ENCODE measurements at places on chromosomes 5 and 9. TPM values are rescaled to one million over a fixed set of nuclear protein-coding genes. Genes with fewer than 3 reads are reported as not detected.
A peak's percentile ranks its signal among the peaks of the same experiment; 100 is the strongest.

DNA sequence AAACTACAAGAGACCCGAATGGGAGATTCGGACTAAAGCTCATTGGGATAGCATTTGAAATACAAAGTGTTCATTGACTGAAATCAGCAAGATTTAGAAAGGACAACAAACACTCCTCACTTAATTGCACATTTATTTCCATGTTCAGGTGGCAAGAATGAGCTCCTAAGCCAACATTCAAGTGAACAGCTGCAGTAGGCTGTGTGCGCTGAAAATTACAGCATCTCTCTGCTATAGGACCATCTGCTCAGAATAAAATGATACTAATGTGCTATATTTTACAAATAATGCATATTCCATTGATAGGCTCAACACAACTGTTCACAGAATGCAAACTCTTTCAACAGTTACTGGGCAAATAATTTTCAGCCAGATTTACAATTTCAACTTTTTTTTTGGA is 61.8 kb downstream of the ELAVL2 start:
- no peak for DNase-seq

The GHR gene
- 23.1 TPM for total RNA-seq

The NTNG2 gene
- total RNA-seq, result 0.42 TPM

DNA sequence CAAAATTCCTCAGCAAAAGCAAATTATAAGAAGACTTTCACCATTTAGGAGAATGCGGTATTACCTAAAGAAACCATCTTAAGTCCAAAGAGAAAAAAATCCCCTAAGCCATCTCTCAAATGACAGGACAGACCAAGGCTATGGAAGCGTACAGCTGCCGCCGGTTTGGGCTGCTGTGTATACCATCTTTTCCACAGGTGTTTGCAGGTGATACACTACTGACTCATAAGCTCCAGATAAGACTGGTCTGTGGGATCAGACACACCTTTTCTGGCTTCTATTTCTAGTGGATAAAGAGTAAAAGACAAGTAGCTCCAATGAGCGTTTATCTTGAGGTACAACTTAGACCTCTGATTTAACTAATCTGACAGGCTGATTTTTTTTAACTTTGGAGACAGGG is 7.7 kb downstream of the CDKN2AIPNL start:
- no peak for DNase-seq

The NFIB gene
- 145 TPM for total RNA-seq

DNA sequence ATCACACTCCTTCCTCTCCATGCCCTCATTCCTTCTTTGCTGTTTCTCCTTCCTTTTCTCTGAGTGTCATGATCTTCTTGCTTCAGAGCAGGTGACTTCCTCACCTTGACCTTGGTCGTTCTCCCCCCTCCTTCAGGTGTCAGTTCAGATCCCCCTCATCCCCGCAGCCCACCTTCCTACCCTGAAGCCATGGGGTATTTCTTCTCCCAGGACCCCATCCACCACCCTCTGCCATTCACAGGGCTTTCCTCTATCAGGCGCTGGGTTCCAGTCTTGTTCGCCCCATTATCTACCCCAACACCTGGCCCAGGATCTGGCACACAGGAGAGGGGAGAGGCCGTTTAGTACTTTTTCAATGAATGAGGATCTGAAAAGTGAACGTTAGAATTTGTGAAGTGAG is 101.0 kb downstream of the NSG2 start:
- DNase-seq, result no peak

DNA sequence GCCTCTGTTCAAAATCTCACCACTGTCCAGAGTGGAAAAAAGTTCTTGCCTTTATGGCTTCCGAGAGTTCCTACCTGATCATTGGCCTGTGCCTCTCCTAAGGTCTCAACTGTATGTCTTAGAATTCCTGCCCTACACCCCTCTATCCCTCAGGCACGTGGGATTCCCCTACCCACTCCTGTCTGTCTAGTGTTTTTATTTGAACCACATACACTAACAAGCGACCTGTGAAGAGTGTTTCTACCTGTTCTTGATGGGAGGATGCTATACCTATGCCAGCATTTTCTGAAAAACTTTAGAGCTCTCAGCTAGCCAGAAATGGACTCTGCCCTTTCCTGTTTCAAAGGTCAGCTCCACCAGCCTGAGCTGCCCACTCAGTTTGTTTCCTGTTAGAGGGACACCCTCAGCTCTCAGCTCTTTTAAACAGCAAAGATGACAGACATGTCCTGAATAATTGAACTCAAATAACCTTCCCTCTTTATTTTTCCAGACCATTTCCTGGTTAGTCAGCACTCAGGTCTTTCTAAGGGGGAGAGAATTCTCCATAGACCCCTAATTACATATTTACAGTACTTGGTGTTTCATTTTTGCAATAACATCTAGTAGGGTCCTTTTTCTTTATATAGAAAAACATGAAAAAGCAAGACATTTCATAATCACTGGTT is 214.8 kb downstream of the AOPEP start:
- peak; percentile 73 for DNase-seq

The DIPK1B gene
- 11.5 TPM for total RNA-seq

The AHRR gene
- 3.6 TPM for total RNA-seq

- DNase-seq, result no peak
Measured at GRCh38 chr5:169242849-169243186, 58.1 kb downstream of the SLIT3 start.

The FOXI1 gene
- total RNA-seq, result 5.3 TPM

Data from lower leg skin (tissue), 4 donors.